ENCODE measurements at places on chromosomes 6 and 20.

DNA sequence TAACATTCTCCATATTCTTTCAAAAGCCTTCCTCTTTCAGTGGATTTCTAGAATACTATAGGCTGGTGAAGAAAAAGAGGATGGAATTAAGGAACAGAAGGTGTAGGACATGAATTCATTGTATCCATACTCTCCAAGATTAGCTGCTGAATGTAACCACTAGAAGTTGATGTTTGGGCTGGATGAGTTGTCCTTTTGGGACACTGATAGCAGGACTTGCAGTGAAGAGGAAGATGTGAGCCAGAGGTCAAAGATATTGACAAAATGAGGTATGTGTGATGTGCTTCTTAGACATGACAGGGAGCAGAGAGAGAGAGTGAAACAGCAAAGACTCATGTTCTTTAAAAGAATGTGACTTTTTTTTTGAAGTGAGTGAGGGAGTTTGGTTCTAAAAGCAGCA is 134.3 kb upstream of the MAN1A1 start:
- no peak for DNase-seq

DNA sequence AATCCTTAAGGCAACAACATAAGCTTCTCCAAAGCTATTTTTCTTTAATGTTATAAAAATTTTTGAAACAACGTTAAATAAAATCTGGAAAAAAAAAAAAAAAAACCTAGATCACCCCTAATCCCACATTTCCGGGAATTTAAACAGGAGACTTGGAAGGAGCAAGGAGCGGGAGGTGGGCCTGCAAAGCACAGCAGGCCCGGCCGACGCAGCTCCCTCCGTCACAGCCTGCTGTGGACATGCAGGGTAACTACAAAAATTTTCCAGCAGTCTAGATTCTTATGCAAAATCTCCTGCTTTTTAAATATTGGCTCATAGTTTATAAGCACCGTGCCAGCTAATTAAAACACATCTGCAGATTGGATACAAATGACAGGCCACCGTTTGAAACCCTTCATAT is 23.5 kb downstream of the FOXF2 start:
- no peak for DNase-seq

GRCh38 chr20:45016089-45016671 is 49.9 kb downstream of the STK4 start:
- no peak for DNase-seq

DNA sequence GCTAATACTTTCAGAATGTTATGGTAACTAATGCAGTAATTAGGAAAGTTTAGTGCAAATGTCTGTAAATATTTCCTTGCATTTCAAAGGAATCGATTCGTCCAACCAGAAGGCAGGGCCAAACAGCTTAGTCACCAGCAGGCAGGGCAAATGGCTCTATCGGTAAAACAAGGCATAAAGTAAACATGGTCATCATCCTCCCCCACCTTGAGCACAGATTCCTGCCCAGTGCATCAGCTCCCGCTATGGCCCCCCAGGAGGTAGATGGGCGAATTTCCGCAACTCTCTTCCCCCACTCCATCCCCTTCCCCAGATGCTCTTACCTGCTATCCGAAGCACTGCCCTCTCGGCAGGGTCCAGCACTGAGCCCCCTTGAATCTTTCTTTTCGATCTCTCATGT is 103.8 kb upstream of the BEND6 start:
- no peak for DNase-seq

GRCh38 chr6:44264154-44265006 is 971 bp downstream of the NFKBIE start:
- no peak for DNase-seq

- DNase-seq: no peak
Measured at GRCh38 chr6:149429427-149430360, 29.6 kb downstream of the SUMO4 start.

Data from NCI-H1417 treated with DMSO at 0.1 percent for 48 hours (cell line).